Muscle of arm (tissue), 14 donors: ENCODE measurements at places on chromosomes 6 and 20. TPM values are rescaled to one million over a fixed set of nuclear protein-coding genes. Genes with fewer than 3 reads are reported as not detected.

DNA sequence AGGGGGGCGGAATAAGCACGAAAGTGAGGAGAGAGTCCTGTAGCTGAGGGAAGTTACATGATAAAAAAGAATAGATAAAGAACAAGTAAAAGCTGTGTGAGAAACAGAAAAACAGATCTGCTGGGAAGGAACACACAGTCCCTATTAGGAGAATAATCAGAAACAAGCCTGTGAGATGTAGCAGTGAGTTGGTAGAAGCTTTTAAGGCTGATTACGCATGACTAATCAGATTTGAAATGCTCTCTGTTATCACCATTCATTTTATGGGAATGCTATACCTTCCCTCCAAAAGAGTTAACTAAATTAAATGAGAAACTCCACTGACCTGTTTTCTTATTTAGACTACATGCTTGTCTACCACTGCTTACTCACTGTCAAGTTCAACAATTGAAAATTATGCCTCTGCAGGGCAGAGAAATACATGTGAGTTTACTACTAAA is 15.8 kb downstream of the REPS1 start:
- no peak for DNase-seq

CCN6 gene
- 0.31 TPM for polyA plus RNA-seq

DNA sequence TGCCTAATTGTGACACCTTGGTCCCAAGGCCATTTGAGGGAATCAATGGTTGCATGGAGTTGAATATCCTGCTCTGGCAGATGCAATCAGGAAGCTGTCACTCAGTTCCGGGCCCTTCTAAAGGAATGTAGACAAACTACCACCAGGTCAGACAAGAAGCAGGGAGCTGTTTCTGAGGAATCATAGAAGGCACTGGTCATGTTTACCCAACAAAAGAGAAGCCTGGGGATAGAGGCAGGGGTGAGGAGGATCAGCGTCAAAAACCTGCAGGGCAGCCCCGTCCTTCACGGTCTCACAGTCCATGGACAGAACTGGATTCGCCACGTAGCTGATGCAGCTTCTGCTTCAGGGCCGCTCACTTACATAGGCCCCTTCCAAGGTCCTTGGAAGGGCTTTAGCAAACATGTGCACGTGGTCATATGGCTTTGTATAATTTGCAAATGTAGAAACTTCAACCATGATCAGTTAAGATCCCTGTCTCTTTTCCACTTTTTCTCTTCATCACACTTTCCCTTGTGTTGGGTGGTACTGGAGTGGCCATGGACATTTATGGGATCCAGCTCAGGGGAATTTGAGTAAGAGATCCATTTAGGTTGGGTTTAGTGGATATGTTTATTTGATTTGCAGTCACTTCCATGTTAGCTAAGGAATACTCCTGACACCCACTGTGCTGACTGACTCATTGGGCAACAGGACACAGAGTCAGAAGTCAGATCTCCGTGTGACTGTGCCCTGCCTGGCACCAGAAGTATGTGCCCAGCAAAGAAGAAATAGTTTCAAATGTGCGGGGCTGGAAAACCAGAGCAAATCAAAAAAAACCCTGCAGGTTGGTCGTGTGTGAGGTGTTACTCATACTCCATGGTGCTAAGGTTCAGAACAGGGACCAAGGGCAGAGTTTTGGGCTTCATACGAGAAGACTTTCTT is 60.0 kb upstream of the ZFAND3 start:
- DNase-seq, result no peak

DNA sequence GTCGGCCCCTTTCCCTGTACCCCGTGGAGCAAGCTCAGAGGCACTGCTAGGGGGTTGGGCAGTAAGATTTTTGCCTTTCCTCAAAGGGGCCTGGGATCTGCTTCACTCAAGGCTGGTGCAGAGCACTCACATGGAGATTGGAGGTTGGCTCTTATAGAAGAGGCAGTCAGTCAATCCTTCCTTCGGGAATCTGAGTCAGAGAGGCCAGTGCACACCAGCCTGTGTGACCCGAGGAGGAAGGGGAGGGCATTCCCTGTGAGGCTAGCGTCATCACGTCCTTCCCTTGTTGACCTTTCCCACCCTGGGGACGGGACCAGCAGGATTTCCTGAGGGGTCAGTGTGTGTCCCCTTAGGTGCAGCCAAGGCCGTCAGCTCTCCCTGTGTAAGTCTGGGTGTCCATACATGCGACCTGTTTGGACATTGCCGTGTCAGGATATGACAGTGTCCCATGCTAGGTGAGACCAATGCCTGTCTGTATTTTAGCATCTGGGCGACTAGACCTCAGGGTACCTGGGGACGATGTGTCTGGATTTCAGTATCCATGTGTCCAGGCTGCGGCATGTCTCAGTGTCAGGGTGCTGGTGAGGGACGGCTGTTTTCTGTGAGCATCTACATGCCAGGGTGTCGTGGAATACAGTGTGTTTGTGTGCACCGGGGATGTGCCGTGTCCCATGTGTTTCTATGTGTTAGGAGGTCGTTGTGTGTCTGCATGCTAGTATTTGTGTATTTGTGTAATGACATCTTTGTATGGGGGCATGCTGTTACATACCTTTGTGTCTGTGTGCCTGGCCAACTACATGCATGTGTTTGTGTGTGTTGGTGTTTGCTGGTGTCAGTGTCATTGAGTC is 2.8 kb upstream of the ZNF512B start:
- no peak for DNase-seq

DNA sequence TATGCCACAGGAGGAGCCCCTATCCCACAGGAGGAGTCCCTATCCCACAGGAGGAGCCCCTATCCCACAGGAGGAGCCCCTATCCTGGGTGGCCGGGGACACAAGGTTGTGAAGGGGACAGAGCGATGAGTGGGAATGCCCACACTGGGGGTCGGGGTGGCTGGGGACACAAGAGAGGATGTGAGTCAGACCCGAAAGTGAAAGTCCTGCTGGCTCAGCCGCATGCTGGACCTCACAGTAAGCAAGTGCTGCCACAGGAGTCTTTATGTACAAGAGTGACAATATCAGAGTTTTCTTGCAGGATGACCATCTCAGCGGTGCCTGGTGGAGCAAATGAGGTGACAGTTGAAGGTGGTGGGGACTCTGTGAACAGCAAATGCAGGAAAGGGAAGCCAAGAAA is 93.7 kb downstream of the PSMB1 start:
- no peak for DNase-seq

GRCh38 chr6:34852406-34853085 is 35.3 kb downstream of the TAF11 start:
- DNase-seq, result no peak

DNA sequence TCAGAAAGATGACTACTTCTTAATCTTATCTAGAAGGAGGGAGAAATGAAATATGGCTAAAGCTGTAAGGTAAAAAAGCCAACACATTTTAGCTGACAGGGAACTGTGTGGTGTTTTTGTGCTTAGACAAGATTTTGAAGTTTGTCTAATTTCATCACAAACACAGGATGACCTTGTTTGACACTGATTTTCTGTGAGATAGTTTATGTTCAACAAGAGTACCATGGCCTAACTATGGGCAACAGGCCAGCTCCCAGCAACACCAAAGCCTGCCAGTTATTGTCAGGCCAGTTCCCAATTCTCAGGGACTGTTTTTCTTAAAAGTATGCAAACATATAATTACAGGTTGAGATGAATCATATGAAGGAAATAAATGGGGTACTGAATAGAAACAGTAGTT is 5.5 kb upstream of the ABCF1 start:
- DNase-seq, result no peak

LKAAEAR1 gene
- 0.16 TPM for polyA plus RNA-seq

DNA sequence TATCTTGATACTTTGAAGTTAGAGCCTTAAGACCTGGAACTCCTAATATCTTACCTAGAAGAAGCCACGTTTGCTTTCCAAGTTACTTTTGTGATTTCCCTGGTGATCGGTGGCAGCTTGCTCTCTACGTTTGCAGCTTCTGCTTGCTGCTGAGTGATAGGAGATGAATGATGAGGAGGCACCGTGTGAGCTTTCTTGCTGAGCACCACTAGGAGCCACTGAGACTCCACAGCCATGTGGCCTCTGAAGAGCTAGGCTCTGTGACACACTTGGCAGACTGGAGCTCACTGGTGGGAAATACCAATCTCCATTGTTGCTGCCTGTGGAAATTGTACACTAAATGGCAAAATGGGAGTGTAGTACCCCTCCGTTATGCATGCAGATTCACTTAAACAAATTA is 161.8 kb downstream of the IBTK start:
- DNase-seq, result no peak

GRCh38 chr6:44432726-44433125 is 45.2 kb downstream of the CDC5L start:
- DNase-seq, result peak; percentile 20

GRCh38 chr6:21596949-21597682 is 3.6 kb downstream of the SOX4 start:
- DNase-seq, result no peak

DNA sequence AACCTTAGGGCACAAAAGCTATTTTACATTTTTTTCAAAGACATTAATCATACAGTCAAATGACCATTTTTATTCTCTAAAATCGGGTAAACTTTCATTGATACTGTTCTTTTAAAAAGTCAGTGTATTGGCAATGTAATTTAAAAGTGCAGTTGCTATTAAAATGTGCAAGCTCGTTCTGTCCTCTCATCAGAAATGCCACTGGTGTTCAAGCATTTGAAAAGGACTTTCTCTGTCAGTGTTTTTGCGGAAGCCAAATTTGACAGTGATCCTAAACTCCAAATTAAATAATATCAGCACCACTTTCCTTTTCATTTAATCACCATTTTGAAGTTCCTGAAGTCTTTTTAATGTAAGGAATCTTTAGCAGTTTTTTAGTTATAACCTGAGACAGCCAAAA is 69.6 kb downstream of the AFG1L start:
- DNase-seq, result no peak

GRCh38 chr6:97864826-97865225 is 581.8 kb upstream of the MMS22L start:
- DNase-seq, result no peak

DNA sequence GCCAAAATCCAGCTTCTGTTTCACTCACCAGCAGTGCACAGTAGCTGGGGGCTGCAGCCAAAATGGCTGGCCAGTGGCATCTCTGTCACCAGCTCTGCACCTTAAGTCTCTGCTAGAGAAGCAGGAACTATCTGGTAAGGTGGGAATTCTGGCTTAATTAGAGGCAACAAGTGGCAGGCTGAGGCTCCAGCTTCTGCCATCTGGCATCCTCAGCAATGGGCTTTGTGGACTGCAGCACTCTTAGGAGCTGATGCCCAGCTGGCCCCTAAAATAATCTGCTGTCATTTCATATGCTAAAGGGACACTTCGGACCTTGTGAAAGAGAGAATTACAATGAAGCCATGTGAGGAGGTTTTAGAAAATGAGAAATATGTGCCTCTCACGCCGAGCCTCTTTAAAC is 4.6 kb upstream of the CLDN20 start:
- no peak for DNase-seq

SEL1L2 gene
- polyA plus RNA-seq, result not detected

GRCh38 chr20:42754706-42755105 is 435.0 kb downstream of the PTPRT start:
- no peak for DNase-seq

GRCh38 chr20:25126204-25127029 is 44.5 kb upstream of the VSX1 start:
- DNase-seq, result no peak

GRCh38 chr6:149461670-149462069 is 23.1 kb downstream of the ZC3H12D start:
- no peak for DNase-seq

TTLL9 gene
- polyA plus RNA-seq, result not detected

GRCh38 chr6:166582258-166582657 is 4.2 kb downstream of the RAMACL start:
- DNase-seq, result peak; percentile 27

- DNase-seq, result no peak
These were observed 28.8 kb upstream of the TULP4 start for GRCh38 chr6:158283304-158283980.

- peak; percentile 63 for DNase-seq
These were observed 264.3 kb upstream of the PLN start for GRCh38 chr6:118283766-118284165.

- DNase-seq, result no peak
These were observed 45.4 kb downstream of the PRND start for GRCh38 chr20:4767084-4767483.

TRIM15 gene
- not detected for polyA plus RNA-seq

GRCh38 chr6:149046822-149047246 is 270.7 kb upstream of the TAB2 start:
- no peak for DNase-seq

SLC17A2 gene
- not detected for polyA plus RNA-seq

SEC23B gene
- 16.3 TPM for polyA plus RNA-seq

DEFB132 gene
- polyA plus RNA-seq, result not detected

FERMT1 gene
- 2.3 TPM for polyA plus RNA-seq
